ENCODE measurements at places on chromosomes 1 and 21.

DNA sequence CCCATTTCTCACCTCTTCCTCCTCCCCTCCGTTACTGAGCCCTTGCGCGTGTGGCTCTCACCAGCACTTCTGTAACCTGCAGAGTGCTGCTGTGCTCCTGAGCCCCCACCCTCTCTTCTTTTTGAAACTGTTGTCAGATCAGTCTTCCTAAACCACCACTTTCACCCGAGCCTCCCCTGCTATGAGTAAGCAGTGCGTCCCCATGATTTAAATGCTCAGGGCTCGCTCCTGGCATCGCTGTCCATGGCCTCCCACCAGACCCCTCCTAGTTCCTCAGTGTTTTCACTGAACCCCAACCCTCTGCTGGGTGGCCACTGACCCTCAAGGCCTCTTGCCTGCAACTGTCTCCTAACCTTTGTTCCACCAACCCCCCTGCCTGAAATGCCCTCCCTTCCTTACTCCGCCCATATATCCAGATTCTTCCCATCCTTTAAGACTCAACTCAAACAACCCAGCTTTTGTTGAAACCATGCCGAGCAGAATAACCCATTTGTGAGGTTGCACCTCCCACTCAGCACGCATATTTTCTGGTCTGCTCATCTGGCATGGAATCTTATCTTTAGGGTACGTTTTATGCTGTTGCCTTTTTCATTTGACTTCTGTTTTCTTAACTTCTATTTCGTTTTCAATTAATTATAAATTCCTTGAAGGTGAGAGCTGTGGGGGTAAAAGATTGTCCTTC lies 64.5 kb upstream of the FAM3B start:
- DNase-seq = no peak

DNA sequence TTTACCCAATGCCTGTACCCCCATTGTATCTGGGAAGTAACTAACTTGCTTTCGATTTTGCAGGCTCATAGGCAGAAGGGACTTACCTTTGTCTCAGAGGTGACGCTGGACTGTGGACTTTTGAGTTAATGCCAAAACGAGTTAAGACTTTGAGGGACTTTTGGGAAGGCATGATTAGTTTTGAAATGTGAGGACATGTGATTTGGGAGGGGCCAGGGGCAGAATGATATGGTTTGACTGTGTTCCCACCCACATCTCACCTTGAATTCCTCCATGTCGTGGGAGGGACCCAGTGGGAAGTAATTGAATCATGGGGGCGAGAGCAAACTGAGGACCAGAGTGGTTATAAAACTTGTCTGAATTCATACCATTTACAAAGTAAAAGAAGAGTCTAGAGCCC lies 77.1 kb upstream of the HOOK1 start:
- no peak for DNase-seq

DNA sequence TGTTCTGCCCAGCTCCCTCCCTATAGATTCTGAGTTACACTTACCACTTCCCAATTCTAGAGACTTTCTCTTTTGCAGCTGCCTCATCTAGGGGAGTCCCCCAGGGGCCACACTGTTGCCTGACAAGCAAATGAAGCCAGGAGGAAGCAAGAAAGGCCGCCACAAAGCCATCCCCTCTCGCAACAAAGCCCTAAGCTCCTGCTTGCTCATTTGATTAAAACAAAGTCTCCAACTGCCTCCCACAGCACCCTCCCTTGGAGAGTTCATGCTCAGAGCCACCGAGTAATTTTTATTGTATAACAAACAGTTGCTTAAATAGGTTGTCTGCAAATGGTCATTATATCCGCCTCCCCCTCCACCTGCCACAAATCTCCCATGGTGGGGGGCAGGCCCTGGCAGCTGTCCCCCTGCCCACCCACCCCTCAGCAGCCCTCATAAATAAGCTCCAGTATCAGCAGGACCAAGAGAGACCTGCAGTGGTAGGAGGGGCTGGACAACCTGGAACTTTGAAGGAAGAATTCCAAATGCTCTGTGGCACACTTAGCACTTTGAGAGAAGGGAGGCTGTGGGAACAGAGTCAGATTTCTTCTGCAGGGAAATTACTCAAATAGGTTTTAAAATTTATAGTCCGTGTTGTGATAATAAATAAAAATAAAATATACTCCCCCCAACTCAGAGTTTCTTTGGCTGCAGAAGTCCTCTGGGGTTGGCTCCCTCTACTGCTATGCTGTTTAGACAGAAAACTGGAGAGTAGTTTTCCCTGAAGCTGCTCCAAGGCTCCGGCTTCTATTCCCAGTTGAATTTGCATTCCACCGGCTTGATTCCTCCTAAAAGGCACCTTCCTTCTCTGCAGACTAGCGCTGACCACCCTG lies 237.5 kb downstream of the TTLL7 start:
- no peak for DNase-seq

DNA sequence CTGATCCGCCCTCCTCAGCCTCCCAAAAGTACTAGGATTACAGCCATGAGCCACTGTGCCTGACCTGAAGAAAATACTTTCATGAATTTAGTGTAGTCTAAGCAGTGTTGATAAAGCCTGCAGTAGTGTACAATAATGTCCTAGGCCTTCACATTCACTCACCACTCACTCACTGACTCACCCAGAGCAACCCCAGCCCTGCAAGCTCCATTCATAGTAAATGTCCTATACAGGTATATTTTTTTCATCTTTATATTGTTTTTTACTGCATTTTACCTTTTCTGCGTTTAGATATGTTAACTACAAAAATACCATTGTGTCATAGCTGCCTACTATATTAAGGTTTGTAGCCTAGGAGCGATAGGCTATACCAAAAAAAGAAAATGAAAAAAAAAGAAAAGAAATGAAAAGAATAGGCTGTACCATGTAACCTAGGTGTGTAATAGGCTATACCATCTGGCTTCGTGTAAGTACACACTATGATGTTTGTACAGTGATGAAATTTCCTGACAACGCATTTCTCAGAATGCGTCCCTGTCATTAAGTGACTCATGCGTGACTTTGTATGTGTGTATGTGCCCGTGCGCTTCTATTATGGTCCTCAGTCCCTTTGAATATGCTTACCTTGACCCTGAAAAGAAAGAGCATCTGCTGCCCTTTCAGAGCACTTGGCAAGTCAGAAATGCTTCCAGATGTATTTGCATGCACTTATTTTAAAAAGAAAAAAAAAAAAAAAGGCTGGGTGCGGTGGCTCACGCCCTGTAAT lies 9.2 kb upstream of the SLAMF8 start:
- DNase-seq = no peak

- no peak for DNase-seq
Observed at GRCh38 chr1:160519642-160520435, 3.2 kb downstream of the SLAMF6 start.

DNA sequence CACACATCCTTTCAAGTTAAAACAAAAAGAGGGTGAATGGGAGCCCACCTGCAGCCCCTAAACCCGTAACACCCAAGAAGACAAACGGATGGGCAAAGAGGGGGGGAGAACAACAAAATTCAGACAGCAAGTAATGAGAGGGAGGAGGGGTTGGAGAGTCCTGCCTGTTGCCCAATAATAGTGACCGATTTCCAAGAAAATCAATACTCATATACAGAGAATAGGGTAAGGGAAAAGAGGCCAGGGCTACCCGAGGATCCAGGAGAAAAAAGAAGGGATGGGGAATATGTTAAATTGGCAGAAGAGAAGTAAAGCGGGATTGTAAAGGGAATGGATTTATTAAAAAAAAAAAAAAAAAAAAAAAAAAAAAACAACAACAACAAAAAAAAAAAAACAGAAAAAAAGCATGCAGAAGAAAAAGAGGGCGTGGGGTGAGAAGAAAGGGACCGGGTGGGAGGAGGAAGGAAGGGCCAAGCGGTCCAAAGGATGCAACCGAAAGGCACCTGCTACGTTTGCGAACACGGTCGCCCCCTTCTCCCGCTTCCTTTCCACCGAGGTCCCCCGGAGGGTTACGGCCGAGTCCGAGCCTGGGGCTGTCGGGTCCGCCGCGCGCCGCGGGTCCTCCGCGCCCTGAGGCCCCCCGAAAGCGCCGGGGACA lies 930 bp downstream of the SLC30A10 start:
- DNase-seq = no peak

DNA sequence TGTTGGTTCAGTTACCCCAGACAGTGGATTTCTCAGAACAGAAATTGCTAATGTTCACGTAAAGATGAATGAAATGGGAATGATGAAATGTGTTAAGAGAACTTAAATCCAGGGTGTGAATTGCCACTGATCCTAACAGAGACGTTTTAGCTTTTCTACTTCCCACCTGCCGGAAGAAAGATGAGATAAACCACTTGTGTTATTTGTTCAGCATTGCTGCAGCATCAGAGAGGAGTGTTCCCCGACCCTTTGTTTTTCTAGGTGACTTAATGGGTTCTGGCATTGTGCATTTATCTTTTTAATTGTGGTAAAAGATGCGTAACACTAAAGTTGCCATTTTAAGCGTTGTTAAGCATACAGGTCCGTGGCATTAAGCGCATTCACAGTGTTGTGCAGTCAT lies 122.3 kb downstream of the GALNT2 start:
- no peak for DNase-seq

DNA sequence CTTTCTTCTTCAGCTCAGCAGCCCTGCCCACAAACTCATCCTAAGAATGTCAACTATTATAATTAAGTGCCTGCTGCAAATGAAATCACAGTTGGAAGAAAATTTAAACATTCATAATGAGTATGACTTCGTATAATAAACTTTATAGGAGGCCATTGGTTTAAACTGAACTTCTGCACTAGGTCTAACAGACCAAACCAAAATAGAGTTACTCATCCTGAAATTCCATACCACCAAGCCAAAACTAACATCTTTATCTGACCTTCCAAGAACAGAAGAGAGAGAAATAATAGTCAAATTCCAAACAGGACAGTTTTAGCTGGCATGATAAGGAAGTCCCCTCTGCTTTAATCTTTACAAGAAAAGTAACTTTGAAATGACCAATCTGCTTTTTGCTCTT lies 472.4 kb upstream of the PRMT6 start:
- DNase-seq = no peak

GRCh38 chr1:231611851-231612250 lies 14.7 kb upstream of the DISC1 start:
- no peak for DNase-seq

- no peak for DNase-seq
Observed at GRCh38 chr1:19569786-19570185, 74.3 kb upstream of the NBL1 start.

- DNase-seq = no peak
Observed at GRCh38 chr21:31755027-31755426, 23.1 kb upstream of the SCAF4 start.

GRCh38 chr1:215004121-215004827 lies 78.3 kb upstream of the KCNK2 start:
- no peak for DNase-seq

DNA sequence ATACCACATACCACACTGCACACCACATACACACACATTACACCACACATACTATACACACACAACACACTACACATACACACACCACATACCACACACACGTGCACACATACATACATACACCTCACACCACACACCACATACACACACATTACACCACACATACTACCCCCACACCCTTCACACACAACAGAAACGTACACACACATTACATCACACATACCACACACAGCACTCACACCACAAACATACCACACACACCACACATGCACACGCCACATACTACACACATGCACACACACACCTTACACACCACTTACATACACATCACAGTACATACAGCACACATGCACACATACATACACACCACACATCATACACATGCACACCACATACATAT lies 28.5 kb downstream of the RAB7B start:
- no peak for DNase-seq

- DNase-seq = no peak
Observed at GRCh38 chr1:189783456-189783855, 694.2 kb downstream of the BRINP3 start.

DNA sequence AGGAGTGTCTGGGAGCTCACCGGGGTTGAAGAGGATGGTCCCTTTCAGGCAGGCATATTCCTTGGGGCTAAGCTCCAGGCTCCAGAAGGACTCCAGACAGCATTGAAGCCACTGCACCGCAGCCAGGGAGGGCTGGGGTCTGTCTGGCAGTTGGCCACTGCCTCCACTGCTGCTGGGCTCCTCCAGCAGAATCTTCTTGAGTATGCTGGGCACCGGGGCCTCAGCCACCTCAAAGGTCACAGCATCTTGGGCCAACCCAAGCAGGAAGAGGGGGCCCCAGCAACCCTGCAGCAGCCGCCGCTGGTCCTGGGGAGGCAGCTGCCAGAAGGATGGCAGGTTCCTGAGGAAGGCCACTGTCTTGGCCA lies 404 bp downstream of the NR0B2 start:
- no peak for DNase-seq

- no peak for DNase-seq
Observed at GRCh38 chr1:22444856-22445255, 6.8 kb upstream of the ZBTB40 start.

- DNase-seq = peak; percentile 63
Observed at GRCh38 chr21:46639489-46640386, 4.3 kb downstream of the PRMT2 start.

DNA sequence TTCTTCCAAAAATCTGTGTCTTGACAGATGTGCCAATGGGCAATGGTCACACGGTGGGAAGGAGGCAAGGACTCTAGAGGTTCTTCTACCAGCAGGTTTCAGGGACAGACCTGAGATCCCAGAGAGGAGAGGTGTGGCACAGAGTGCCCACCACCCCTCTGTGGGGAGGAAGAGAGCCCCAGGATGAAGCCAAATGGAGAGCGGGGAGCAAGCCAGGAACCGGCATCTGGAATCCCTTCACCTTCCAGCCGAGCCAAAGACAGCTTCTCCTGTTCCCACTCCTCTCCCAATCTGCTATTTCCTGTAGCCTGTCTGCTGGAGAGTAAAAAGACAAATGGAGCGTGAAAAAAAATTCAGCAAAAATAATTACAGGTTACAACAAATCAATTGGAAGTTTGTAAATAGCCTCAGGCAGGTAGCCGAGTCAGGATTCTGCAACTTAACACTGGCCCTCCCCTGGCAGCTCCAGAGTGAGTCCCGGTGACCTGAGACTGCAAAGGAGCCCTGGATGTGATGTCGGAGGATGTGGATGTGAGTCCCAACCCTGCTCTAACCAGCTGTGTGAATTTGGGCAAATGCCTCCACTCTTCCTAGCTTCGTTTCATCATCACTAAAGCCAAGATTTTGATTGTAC lies 45.4 kb upstream of the LRRN2 start:
- DNase-seq = no peak

DNA sequence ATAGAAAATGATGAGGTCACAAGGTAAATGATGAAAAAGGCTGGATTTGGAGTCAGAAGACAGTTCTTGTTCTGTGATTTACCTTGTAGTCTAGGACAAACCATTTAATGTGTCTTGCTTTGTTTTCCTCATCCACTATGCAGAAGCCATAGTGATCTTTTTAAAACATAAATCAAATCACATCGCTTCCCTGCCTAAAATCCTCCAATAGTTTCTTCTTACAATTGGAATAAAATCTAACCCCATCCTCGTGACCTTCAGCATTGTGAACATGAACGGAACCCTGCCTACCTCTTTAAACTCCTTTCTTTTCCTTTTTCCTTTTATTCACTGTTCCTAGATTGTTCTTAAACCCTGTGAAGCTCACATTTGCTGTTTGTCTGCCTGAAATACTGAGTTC lies 204.9 kb upstream of the SAMSN1 start:
- DNase-seq = no peak

GRCh38 chr1:112268408-112268807 lies 127.6 kb upstream of the CTTNBP2NL start:
- DNase-seq = no peak

Data from globus pallidus (tissue), 1 donor.